ENCODE measurements at places on chromosomes 13 and 19.

DNA sequence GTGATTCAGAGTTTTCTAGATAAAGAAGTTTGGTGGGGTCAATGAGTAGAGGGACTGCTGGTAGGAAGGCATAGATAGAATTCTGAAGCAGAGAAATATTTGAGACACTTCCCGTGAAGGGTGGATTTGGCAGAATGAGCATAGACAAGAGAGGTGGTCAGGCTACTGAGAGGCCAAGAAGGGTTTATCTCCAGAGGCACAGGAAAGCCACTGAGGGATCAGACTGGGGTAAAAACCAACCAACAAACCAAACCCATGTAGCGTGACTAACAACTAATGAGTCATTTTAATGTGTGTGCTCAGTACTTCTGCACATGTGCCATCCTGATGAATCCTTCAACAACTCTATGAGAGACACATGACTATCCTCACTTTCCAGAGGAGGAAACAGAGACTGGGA lies 60.0 kb upstream of the SERP2 start:
- DNase-seq, result no peak

GRCh38 chr19:56321254-56321988 lies 6.8 kb upstream of the ZSCAN5A start:
- no peak for DNase-seq

DNA sequence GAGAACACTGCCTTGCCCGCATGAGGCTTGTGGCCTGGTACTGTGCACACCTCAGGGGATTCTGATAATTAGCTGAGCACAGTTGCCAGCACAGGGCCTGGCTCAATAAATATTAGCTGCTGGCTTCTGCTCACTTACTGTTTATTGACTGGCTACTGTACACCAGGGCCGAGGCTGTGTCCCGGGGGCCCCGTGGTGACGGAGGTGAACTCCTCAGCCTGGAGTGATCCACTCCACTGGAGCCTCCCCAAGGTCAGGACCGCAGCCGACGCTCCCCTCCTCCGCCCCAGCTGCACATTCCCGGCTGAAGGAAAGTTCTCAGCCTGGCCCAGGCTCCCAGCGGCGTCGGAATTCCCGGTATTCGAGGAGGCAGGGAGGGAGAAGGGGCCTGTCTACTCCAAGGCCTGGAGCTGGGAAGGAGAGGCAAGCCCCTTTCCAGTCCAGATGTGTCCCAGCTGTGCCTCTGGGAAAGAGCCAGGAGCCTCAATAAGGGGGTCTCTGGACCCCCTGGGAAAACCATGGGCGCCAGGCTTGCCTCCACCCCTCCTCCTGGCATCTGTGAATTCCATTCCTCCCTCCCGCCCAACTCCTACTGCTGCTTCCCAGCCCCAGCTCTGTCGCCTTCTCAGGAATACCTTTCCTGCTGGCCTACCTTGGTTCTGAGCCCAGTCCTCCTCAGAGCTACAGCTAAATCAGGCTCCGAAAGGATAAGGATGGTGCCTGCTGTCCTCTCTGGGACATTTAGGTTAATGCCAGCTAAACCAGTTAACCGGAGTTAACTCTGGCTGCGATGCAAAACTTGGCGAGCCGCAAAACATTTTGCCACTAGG lies 7.3 kb downstream of the RPS16 start:
- peak; percentile 35 for DNase-seq

GRCh38 chr13:99972190-99972731 lies 694 bp upstream of the ZIC5 start:
- no peak for DNase-seq

Measured in WERI-Rb-1 (cell line).